Fibroblast of gingiva (primary cell): ENCODE measurements at places on chromosomes 3 and 15.

GRCh38 chr3:17771177-17772017 lies 29.0 kb upstream of the TBC1D5 start:
- DNase-seq, result no peak

DNA sequence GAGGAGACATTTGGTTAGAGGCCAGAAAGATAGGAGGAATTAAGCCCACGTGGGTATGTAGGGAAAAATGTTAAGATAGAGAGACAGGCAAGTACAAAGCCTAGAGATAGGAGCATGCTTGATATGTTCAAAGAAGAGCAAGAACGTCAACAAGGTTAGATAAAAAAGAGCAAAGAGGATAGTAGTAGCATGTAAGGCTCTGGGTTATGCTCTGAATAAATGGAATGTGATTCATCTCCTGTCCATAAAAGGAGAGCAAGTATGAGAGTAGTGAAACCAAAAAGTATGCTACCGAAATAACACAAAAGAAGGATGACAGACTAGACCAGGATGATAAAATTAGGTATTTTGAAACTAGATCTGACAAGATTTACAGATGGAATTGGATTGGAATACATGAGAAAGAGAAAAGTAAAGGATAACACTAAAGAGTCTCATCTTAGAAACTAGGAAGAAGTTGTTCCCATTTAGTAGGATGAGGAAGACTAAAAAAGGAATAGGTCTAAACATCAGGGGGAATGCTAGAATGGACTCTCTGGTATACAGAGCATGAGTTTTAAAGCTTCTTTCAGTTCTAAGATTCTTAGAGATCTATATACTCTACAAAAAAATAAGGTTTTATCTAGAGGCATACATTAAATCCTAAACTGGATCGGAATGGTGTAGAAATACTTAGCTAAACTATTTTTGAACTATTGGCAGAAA lies 59.1 kb downstream of the TRPM7 start:
- no peak for DNase-seq

- peak; percentile 61 for DNase-seq
Observed at GRCh38 chr3:168212664-168213285, 117.1 kb upstream of the GOLIM4 start.

DNA sequence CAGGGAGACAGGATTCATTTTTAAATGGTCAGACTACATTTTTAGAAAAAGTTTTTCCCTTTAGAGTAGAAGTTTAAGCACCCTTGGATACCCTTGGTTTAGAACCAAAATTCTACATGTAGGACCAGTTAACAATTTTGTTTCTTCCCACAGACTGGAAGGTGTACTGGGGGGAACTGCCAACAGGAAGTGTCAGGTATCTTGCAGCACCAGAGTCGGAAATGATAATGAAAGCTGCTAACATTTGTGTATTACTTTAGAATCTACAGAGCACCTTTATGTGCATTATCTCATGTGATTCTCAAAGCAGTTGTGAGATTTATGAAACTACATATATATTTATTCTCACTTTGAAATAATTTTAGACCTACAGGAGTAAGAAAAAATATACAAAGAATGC lies 21.5 kb downstream of the SPRED1 start:
- DNase-seq, result no peak

DNA sequence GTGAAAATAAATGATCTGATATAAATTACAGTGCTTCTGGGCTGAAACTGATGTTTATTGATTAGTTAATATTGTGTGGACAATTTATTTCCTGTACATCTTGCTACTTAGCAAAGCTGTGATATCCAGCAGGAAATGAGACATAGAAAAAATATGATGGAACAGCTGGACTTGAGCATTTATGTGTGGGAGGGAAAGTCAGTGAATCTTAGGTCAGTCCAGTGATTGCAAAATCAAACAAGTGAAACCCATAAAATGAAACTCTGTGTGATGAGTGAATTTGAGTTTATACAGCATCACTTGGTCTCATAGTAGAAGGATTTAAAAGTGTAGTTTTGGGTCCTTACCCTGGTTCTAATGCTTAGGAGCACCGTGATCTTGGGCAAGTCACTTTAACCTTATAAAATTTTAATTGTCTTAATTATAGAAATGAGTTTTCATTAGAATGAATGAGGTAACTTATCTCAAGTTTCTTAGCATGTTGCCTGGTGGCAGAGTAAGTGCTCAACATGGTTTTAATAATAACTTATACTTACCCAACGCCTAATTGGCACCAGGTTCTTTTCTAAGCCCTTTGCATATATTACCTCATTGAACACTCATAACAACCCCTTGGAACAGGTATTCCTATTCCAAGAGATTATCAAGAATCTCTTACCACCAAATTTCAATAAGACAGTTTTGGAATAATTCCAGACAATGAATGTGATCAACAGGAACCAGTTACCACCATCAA lies 194.6 kb downstream of the ADAMTSL3 start:
- peak; percentile 88 for DNase-seq

DNA sequence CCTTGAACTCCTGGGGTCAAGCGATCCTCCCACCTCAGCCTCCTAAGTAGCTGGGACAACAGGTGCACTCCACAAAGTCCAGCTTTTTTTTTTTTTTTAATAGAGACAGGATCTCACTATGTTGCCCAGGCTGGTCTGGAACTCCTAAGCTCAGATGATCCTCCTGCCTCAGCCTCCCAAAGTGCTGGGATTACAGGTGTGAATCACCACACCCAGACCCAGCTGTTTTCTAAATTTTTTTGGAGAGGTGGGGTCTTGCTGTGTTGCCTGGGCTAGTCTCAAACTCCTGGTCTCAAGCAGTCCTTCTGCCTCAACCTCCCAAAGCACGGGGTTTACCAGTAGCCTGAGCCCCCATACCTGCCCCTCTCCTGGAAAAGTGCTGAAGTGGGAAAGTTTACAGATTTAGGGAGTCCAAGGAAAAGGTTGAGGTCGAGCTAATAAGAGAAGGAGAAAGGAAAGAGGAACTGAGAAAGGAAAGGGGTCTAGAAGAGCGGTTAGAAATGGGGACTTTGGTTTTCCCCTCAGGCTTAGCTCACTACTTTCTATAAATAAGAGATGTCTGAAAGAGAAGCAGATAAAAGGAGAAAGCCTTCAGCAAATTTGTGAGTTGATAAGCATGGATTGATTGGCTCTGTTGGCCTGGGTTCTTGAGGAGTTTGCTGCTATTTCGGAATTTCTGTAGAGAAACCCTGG lies 23.6 kb downstream of the UBE2E1 start:
- no peak for DNase-seq

GRCh38 chr15:83044156-83044555 lies 22.9 kb downstream of the BTBD1 start:
- no peak for DNase-seq
